ENCODE measurements at places on chromosomes 12 and 14. TPM values are rescaled to one million over a fixed set of nuclear protein-coding genes. Genes with fewer than 3 reads are reported as not detected.

The TAS2R8 gene
- total RNA-seq: not detected

The FOXJ2 gene
- 9.1 TPM for total RNA-seq

The HOXC4 gene
- total RNA-seq: 1.9 TPM

The DPPA3 gene
- total RNA-seq: not detected

The MORN3 gene
- total RNA-seq: 0.13 TPM

The SLCO1B3 gene
- 12.4 TPM for total RNA-seq

The STON2 gene
- 1.1 TPM for total RNA-seq

The CD4 gene
- not detected for total RNA-seq

The ZNF891 gene
- total RNA-seq: 0.46 TPM

The ABHD4 gene
- total RNA-seq: 50.4 TPM

The CHGA gene
- total RNA-seq: 1.5 TPM

The NOPCHAP1 gene
- 35.4 TPM for total RNA-seq

The EXOC3L4 gene
- 0.82 TPM for total RNA-seq

The AGAP2 gene
- total RNA-seq: 0.13 TPM

The KCNC2 gene
- total RNA-seq: not detected

The ZC2HC1C gene
- total RNA-seq: 5.1 TPM

The SERPINA6 gene
- 1.4 TPM for total RNA-seq

The TMEM52B gene
- total RNA-seq: 0.08 TPM

The FAM181A gene
- not detected for total RNA-seq

The MIPOL1 gene
- total RNA-seq: 3.4 TPM

The DHRS4 gene
- 45.8 TPM for total RNA-seq

The TMX1 gene
- 33.6 TPM for total RNA-seq

The KICS2 gene
- total RNA-seq: 8.5 TPM

The FOXN4 gene
- total RNA-seq: 0.03 TPM

The BEGAIN gene
- 7.1 TPM for total RNA-seq

The PPP1R12A gene
- total RNA-seq: 32.6 TPM

The VWF gene
- 0.27 TPM for total RNA-seq

The TSPAN19 gene
- total RNA-seq: not detected

The ERBB3 gene
- 1.4 TPM for total RNA-seq

The FIGNL2 gene
- total RNA-seq: 0.25 TPM

The OR4E2 gene
- total RNA-seq: not detected

The CCDC184 gene
- total RNA-seq: 3.3 TPM

The TMEM117 gene
- 1.6 TPM for total RNA-seq

The DIO2 gene
- total RNA-seq: 2.2 TPM

The CDCA3 gene
- total RNA-seq: 77.4 TPM

The RFX4 gene
- not detected for total RNA-seq

The ZBTB25 gene
- total RNA-seq: 5.5 TPM

The RHEBL1 gene
- 3.4 TPM for total RNA-seq

The GARIN6 gene
- total RNA-seq: not detected

The TMEM229B gene
- total RNA-seq: 0.23 TPM

The HOXC9 gene
- total RNA-seq: 15.9 TPM

The LRP10 gene
- total RNA-seq: 78.3 TPM

The LYZ gene
- 0.45 TPM for total RNA-seq

The C12orf60 gene
- total RNA-seq: 2.4 TPM

The GLT8D2 gene
- total RNA-seq: 0.25 TPM

The CISTR gene
- total RNA-seq: not detected

The EPYC gene
- total RNA-seq: not detected

The C12orf50 gene
- total RNA-seq: not detected

The PMEL gene
- total RNA-seq: 1.4 TPM

The KRT79 gene
- total RNA-seq: not detected

The EIF2B2 gene
- 74.9 TPM for total RNA-seq

The TPH2 gene
- total RNA-seq: not detected
